ENCODE measurements at places on chromosomes 11 and 22.

GRCh38 chr22:39980596-39980995 lies 14.2 kb upstream of the FAM83F start:
- no peak for DNase-seq

DNA sequence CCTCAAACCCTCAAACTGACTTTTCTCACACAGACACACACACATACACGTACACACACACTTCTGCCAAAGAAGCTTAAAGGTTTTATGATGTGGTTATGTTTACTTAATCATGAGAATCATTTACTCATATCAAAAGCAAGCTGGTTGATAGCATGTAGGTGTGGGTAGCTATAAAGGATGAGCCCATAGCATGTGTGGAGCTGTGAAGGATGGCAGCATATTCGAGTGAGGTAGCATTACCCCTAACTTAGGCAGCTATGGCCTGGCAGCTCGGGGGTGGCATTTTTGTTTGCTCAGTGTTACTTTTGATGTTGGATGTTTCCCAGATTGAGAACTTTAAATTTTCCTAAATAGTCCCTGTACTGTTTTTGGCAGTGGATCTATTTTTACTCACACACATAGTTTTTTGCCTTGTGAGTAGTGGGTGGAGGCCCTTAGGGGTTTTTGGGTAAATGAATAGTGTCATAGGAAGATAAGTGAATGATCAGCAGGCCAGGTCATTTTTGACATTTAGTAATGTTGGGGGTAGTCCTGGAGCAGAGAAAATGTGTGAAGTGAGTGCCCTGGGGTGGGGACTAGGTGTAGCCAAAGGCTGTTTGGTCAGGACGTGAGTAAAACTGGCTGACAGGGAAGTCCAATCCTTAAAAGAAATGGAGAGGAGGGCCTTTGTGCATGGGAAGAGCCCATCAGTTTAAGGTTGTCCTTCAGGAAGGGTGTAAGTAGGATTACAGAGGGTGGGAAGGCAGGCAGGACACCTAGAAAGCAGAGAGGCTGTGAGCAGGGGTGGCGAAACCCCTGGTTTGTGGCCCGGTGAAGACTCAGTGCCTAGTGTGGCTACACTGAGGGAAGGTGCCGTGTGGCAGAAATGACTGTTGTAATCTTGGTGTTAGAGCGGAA lies 7.1 kb downstream of the YWHAH start:
- no peak for DNase-seq

DNA sequence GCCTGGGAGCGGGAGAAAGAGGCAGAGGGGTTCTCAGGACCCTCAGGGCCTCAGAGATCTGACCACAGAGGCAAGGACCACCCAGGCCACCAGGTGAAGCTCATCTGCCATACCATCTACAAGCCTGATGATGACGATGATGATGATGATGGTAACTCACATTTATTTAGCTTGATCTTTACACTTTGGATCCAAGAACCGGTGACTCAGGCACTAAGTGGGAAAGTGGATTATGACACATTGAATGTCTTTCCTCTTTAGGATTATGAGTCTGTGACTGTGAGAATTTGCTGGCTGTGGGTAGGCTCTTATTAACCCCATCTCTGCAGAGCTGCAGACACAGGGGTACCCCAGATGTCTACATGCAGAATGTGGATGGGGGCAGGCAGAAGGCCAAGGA lies 110.3 kb downstream of the DSCAML1 start:
- DNase-seq, result no peak

DNA sequence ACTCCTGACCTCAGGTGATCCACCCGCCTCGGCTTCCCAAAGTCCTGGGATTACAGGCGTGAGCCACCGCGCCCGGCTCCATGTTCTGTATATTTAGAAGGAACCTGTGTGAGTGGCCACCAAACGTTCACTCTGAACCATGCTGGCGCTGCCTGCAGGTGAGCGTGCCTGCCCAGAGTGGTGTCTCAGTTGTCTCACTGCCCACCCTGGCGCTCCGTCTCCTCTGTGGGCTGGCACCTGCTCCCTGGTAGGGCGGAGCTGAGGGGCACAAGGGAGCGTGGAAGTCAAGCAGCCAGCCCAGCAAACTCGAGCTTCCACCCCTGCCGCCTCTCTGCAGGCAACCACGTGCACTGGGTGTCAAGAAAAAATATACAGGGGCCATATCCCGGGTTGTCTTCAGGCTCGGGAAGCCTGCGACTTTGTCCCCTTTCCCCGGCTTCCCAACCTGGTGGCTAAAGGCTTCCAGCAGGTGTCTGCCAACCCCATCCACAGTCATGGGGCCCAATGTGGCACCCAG lies 16.7 kb downstream of the TXN2 start:
- no peak for DNase-seq

GRCh38 chr11:69297787-69298266 lies 3.9 kb downstream of the MYEOV start:
- DNase-seq, result no peak

DNA sequence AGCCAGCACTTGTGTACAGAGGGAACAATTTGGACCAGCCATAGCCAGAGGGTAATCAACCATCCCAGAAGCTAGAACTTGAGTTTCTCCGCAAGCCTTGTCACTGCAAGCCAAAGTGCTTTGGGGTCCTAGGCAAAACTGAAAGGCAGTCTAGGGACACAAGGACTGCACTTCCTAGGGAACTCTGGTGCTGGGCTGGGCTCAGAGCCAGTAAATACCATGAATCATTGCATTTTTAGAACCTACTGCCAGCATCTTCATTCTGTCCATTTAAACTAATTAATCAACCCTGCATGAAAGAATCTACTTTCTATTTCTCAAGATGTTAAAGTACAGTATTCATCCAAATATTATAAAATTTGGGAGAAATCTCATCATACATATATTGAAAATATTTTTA lies 20.0 kb downstream of the PATE3 start:
- DNase-seq, result no peak

GRCh38 chr22:29369460-29369859 lies 18.9 kb downstream of the AP1B1 start:
- DNase-seq, result peak; percentile 72

DNA sequence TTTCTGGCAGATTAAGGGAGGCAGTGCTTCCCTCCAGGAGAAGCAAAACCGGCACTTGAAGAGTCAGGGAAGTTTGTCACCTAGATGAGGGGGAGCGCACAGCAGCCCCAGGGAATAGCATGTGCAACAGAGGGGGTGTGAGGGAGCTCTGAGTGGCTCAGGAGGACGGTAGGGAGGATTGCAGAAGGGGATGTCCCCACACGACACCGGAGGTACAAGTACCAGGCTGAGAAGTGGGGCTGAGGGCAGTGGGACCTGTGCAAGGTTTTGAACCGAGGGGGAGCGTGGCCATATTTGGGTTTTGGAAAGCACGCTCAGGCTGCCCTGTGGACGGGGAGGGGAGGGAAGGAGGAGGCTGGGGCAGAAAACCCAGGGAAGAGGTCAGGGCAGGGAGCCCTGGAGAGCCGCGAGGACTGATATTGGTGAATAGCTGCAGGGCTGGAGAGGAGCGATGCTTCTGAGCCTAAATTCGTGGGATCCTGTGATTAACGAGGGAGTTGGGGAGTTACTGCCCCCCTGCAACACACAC lies 17.9 kb upstream of the TMPRSS6 start:
- DNase-seq, result no peak

DNA sequence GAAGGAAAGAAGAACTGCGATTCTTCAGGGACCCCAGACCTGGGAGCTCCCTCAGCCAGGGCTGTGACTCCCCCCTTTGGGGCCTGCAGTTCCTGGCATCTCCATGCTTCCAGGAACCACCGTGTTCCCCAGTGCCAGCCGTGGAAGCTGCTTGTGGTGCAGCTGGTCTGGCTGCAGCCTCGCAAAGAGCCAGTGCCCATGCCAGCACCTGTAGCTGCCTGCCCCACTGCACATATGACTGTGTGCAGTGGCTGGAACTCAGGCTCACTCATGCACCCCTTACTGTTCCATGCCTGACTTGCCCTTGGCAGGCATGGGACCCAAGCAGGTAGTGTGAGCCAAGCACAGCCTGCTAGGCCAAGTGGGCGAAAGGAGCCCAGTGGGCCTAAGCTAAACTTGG lies 401.3 kb downstream of the LRRC4C start:
- no peak for DNase-seq

DNA sequence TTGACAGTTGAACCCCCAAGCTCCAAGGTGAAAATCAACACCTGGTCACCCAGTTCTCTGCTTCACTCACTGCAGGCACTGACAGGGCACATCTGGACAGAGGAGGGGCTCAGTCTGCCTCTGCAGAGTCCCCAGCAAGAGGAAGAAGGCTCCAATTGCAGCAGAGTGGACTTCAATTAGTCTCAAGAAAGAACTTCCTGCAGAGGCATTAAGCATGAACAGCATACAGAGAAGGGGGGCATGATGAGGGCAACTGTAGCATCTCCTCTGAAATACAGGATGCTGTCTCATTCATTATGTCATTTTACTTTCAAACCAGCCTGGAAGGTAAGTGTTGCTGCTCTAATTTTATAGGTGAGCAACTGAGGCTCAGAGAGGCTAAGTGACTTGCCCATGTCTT lies 11.1 kb downstream of the GDPD5 start:
- DNase-seq, result no peak

GRCh38 chr11:76392870-76393269 lies 11.7 kb downstream of the GVQW3 start:
- no peak for DNase-seq

- DNase-seq, result no peak
Measured at GRCh38 chr22:43446037-43446803, 34.4 kb downstream of the MPPED1 start.

DNA sequence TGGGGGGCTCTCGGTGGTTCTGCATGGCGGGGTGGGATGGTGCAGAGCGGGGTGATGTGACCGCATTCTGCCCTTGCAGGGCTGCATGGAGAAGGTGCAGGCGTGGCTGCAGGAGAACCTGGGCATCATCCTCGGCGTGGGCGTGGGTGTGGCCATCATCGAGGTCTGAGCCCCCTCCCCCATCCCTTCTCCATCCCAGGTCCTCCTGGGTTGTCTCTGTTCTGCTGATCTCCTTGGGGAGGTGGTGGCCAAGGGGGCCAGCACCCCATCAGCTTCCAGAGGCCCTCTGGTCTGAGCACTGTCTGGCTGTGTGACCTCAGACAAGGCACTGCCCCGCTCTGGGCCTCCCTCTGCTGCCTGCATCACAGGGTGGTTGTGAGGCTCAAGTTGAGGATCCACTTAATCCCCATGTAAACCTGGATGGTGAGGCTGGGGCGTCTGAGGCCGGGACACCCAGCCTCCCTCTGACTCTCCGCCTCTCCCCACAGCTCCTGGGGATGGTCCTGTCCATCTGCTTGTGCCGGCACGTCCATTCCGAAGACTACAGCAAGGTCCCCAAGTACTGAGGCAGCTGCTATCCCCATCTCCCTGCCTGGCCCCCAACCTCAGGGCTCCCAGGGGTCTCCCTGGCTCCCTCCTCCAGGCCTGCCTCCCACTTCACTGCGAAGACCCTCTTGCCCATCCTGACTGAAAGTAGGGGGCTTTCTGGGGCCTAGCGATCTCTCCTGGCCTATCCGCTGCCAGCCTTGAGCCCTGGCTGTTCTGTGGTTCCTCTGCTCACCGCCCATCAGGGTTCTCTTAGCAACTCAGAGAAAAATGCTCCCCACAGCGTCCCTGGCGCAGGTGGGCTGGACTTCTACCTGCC lies 53.3 kb downstream of the CD82 start:
- no peak for DNase-seq

GRCh38 chr11:29208117-29208516 lies 808.7 kb downstream of the KCNA4 start:
- DNase-seq, result no peak

DNA sequence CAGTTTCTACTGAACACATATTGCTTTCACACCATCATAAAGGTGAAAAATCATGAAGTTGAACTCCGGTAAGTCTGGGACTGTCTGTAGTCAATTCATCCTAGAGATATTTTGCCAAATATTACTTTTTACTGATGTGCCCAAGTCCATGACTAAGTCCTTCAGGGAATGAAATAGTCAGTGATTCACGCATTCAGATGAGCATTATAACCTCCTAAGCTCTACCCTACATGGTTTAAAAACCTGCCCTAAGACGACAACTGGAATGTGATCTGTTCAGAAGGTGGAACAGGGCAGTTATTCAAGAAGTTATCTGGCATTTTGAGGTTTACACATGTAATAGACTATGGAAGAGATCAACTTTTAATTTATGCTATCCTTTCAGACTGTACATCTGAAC lies 125.6 kb downstream of the TRPC6 start:
- DNase-seq, result no peak

DNA sequence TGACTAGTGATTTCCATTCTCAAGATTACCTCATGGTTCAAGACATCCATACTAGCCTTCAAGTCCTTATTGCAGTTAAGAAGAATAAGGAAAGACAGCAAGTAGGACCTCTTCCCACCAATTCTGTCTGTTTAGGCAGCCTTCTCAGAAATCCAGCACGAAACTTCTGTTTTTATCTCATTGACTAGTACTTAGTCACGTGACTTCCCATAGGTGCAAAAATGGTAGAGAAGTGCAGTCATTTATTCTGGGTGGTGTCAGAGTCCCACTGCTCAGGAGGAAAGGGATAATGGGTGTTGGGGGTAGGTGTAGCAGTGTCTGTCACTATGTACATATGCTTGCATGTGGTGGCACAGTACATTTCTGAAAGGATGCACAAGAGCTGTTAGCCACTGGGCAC lies 57.7 kb upstream of the SORL1-AS1 start:
- no peak for DNase-seq

GRCh38 chr22:46799626-46800025 lies 37.2 kb downstream of the TBC1D22A start:
- no peak for DNase-seq

- no peak for DNase-seq
Measured at GRCh38 chr11:2898366-2899079, 12.9 kb upstream of the CDKN1C start.

DNA sequence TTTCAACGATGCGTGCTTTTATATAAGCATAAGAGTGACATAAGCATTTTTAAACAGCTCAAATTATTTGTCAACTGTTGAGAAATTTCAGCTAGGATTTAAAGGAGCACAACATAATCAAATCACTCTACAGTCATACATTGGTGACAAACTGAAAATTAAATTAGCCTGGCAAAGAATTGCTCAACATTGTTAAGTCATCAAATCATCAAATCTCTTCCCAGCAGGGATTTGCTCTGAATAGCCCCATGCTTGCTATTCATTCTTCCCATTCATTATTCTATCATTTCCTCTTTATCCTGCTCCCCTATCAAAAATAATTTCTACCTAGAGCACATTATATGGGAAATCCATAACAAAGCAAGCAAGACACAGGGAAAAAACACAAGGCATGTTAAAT lies 198.7 kb upstream of the LUZP2 start:
- no peak for DNase-seq
